ENCODE measurements at places on chromosomes 6 and 20.

- DNase-seq, result no peak
Observed at GRCh38 chr6:96286503-96286902, 235.1 kb upstream of the UFL1 start.

- peak; percentile 30 for DNase-seq
Observed at GRCh38 chr6:4781426-4781825, 5.2 kb downstream of the CDYL start.

GRCh38 chr6:138582573-138582972 lies 83.3 kb upstream of the NHSL1 start:
- DNase-seq, result no peak

- no peak for DNase-seq
Observed at GRCh38 chr20:20806121-20807095, 94.0 kb upstream of the RALGAPA2 start.

GRCh38 chr6:158191032-158191431 lies 22.9 kb downstream of the GTF2H5 start:
- no peak for DNase-seq

- DNase-seq, result no peak
Observed at GRCh38 chr6:51139950-51140385, 321.3 kb downstream of the TFAP2B start.

DNA sequence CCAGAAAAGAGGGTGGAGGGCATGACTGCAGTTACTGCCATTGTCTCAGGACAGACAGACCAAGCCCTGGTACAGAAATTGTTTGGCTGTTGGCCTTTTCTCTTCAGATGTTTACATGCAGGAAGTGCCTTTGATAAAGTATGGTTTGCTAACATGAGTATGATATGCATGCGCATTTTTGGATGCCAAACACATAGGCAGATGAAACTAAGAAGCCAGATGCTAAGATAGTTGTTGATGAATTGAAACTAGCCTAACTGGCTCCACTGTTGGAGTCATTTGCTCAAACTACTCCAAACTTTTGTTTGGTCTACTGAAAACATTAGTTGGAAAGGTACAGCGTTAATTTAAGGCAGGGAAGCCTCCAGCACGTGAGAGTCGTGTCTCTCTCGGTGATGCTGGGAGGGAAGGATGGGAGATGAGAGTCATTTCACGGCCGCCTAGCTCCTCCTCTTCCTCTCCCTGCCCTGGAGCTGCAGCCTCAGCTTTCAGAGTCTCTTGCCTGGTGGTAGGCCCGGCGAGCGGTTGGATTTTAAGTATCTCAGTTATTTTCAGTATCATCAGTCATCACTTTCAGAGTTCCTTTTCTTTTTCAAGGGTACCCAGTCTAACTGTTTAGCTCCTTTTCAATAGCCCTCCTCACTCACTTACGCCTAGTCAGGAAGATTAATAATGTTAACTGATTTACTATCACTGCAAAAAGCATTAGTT lies 29.7 kb downstream of the RREB1 start:
- DNase-seq, result peak; percentile 37

DNA sequence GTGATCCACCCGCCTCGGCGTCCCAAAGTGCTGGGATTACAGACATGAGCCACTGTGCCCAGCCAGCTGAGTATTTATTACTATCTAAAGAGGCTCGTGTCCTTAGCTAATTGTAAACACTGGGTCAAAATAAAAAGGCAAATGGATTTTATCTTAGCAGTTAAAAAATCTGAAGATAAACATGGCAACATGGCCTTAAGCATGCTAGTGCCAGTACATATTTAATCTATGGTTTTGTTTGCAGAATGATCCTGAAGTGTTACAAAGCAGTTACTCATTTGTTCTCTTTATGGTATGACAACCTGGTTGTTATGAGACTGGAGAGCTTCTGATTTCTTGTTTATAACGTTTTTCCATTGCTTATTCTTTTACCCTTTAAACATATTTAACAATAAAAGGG lies 3.9 kb upstream of the KIAA0408 start:
- DNase-seq, result no peak

DNA sequence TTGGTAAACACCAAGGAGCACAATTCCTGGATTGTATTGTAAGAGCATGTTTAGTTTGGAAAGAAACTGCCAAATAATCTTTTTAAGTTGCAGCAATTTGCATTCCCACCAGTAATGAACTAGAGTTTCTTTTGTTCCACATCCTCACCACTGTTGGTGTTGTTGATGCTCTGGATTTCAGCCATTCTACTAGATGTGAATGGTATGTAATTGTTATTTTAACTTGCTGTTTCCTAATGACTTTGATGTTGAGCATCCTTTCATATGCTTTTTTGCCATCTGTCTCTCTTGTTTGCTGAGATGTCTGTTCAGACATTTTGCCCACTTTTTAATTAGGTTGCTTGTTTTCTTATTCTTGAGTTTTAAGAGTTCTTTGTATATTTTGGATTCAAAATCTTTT lies 1654.1 kb downstream of the GRIK2 start:
- no peak for DNase-seq

Data from lung microvascular endothelial cell (primary cell).